ENCODE measurements at places on chromosomes 5 and 9. TPM values are rescaled to one million over a fixed set of nuclear protein-coding genes. Genes with fewer than 3 reads are reported as not detected.

DNA sequence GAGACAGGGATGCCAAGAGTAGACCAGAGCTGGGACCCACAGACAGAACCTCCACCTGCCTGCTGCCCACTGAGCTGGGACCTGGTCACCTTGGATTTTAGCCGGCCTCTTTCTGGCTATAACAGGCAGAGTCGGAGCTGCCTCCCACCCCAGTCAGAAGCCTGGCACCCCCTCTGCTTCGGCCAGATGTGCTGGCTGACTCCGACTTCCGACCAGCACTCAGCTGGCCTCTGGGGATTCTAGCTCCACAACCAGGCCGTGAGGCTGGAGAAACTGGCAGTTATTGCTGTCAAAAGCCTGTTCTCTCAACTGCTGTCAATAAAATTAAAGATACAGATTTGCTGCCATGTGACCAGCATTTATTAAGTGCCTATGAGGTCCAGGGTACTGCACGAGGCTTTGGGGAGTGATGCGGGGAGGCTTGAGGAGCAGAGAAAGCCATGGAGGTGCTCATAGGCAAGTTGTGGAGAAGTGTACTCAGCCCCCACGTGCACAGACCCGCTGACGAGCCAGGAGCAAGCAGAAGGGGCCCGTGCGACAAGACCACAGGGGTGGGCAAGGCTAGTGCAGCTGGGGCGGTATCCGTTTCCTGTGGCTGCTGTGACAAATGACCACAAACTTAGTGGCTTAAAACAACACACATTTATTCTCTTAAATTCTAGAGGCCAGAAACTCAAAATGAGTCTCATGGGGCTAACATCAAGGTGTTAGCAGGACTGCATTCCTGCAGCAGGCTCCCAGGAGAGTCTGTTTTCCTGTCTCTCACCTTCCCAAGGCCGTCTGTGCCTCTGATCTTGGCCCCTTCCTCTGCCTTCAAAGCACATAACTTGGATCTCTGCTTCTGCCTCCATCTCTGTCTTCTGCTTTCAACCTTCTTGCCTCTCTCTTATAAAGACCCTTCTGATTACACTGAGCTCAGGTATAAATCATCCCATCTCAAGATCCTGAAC, 13.1 kb downstream of the GFI1B start:
- DNase-seq = no peak
- H3K27ac ChIP-seq = no peak overlapping the region
- H3K27me3 ChIP-seq = peaks cover 32% of the 10 kb centered on the region
- no peaks in the 10 kb centered on the region for H3K36me3 ChIP-seq
- no peaks in the 10 kb centered on the region for H3K4me1 ChIP-seq

DNA sequence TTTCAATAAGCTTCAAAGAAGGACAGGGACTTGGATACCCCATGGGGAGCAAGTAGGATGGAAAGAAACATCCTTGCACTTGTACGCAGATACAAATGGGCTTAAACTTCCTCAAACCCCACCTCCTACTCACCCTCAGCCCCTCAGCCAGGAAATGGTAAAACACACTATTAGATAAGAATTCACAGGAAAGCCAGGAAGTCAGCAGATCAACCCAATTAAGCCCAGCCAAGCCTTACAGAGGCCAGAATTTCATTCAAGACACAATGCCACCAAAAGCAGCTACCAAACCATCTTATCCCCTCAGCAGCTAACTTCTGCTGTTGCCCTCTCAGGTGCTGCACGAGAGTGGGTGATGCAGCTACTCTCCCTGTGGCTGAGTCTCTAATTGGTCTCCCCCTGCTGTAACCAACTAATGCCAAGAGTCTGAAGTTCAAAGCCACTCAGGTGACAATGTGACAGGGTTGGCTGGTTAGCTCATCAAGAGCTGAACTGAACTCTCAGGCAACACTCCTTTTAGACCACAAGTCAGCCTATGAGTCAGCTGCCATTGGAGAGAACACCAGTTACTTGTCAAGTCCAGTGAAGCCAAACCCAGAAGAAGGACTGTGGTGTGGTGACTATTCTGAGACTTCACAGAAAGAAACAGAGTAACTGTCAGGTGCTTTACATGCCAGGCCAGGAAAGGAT, 201.9 kb downstream of the ZNF608 start:
- peak; percentile 55 for DNase-seq

DNA sequence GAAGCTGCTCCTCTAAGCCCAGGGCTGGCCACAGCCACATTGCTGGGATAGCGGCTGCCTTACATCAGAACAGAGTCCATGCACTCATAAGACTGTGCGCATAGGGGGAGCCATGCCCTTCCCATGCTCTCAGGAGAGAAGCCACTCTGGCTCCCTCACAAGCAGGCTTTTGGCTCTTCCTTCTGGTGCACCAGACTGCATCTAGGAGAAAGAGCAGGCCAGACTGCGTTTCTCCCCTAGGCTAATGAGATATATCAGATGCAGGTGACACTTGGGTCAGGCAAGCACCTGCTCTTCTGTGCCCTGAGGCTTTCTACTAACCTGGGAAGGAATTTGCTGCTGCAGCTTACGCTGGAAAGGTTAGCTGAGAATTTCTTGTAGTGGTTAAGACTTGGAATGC, 43.2 kb upstream of the BRINP1 start:
- DNase-seq = no peak
- H3K27ac ChIP-seq = no peak overlapping the region
- no peaks in the 10 kb centered on the region for H3K36me3 ChIP-seq
- H3K27me3 ChIP-seq = no peaks in the 10 kb centered on the region

Gene USP20
- total RNA-seq = 22.9 TPM

Gene SH3GL2
- not detected for total RNA-seq
